Psoas muscle (tissue), 8 donors: ENCODE measurements at places on chromosomes 13 and 19. TPM values are rescaled to one million over a fixed set of nuclear protein-coding genes. Genes with fewer than 3 reads are reported as not detected.

GRCh38 chr19:861756-862580 lies 2.5 kb downstream of the CFD start:
- DNase-seq: no peak

RASGRP4 gene
- 0.89 TPM for total RNA-seq

DNA sequence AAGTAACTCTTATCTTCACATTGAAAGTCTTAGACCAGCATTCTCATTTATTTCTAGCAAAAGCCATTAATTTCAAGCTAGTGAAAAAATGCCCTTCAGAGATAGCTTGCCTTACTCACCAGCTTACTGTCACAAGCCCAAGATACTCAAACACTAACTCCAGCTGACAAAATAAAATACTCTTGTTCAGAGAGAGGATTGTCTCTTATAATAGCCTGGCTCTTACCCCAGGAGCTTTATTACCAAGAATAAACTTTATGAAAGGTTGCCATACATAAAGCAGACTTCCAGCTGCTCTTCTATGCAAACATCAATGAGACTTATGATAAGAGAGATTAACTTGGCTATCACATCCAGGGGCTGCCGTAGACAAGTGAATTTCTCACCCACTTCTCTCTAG lies 53.6 kb downstream of the XPO4 start:
- DNase-seq: no peak

GRCh38 chr19:36207605-36208252 lies 6.7 kb downstream of the ZNF565 start:
- DNase-seq: no peak

DNA sequence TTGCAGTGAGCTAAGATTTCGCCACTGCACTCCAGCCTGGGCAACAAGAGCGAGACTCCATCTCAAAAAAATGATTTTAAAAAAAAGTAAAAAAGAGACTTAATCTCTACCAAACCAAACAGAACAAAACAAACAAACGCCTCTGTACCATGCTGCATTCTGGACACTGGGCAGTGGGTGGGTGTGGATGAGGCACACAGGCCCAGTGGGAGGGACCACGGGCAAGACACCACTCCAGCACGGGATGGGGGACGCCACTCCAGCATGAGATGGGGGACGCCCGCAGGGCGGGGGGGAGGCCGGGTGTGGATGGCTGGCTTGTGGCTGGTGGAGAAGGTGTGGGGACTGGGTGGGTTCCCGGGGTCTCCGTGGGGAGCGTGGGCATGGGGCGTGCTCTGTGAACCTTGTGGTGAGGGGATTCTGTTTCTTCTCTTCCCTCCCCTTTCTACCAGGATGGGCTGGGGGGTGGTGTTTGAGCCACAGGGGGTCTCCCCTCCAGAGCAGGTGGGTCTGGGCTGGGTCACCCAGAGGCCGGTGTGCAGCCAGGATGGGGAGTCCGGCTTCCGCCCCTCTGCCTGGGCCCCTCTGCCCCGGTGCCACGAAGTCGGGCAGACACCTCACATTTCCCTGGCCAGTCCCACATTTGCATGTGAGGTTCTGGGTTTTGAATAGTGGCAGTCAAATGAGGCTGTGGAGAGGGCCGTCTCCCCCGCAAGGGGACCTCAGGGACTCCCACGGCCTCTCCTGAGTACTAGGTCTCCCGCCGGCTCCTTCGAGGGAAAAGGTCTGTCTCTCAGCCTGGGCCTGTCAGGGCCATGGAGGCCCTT lies 23.9 kb upstream of the MATK start:
- DNase-seq: no peak

GRCh38 chr13:35930665-35931631 lies 200.2 kb downstream of the DCLK1 start:
- DNase-seq: no peak

DNA sequence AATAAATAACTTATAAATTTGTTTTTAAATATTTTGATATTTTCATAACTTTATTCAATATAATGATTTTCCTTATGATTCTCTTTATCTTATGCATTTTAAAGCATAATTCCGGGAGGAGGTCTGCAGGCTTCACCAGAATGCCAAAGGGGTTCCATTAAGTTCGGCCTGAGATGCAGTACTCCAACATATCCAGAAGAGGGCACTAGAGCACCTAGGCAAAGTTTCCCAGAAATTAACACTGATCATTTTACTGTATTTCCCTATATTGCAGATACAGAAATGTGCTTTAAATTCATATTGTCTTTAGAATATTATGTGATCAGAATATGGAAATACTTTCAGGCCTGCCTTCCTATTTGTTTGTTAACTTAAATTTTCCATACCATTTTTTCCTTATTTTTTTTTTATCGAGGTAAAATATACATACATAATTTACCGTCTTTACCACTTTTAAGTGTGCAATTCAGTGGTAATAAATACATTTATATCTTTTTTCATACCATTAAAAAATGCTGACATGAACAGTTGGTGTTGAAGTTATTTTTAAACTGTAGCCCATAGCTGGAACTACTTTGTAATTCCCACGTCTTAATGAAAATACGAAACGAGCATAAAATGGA lies 58.9 kb upstream of the TM9SF2 start:
- DNase-seq: no peak

- DNase-seq: peak; percentile 57
These were observed 338 bp downstream of the RGCC start for GRCh38 chr13:41457589-41458186.

MYH14 gene
- 209 TPM for total RNA-seq

- DNase-seq: no peak
These were observed 35.4 kb downstream of the SLC10A2 start for GRCh38 chr13:103030776-103031175.

- no peak for DNase-seq
These were observed 8.4 kb upstream of the FLT1 start for GRCh38 chr13:28503182-28503967.

DNA sequence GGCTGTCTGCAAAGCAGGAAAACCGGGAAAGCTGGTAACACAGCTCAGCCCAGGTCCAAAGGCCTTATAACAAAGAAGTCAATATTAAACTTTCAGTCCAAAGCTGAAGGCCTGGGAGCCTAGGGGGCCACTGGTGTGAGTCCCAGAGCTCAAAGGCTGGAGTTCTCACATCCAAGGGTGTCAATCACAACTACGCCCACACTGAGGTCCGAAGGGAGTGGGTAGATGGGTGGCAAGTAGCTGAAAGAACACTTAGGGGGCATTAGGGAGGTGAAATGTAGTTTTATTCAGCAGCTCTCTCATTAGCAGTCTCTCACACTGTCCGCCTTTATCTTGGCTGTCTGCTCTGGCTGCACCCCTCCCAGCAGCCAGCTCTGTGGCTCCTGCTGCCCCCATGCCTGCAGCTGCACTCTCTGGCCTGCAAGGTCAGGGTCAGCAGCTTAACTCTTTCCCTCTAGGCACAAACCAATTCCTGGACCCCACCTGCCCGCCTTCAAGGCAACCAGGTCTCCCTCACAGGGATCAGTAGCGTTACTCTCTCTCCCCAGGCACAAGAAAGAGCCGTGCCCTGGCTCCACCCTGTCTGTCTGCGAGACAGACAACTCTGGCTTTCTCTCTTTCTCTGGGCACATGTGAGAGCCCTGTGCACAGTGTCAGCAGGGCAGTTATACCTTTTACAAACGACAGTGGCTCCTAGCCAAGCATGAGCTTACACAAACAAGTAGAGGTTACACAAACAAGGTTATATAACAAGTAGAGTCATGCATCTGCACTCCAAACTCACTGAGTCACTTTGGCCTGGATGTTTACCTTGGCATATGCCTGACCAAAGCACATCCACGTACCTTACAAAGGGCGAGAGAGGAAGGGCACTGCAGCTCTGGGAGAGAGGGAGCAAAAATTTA lies 249.4 kb upstream of the PCDH20 start:
- no peak for DNase-seq

GRCh38 chr13:73556128-73556527 lies 497.3 kb downstream of the KLF5 start:
- DNase-seq: no peak

ZNF284 gene
- total RNA-seq: 0.66 TPM

IFT88 gene
- total RNA-seq: 7.6 TPM

GRCh38 chr13:34842466-34842865 lies 99.6 kb upstream of the NBEA start:
- DNase-seq: no peak

- no peak for DNase-seq
These were observed 73.0 kb upstream of the MAB21L1 start for GRCh38 chr13:35549481-35549880.

DNA sequence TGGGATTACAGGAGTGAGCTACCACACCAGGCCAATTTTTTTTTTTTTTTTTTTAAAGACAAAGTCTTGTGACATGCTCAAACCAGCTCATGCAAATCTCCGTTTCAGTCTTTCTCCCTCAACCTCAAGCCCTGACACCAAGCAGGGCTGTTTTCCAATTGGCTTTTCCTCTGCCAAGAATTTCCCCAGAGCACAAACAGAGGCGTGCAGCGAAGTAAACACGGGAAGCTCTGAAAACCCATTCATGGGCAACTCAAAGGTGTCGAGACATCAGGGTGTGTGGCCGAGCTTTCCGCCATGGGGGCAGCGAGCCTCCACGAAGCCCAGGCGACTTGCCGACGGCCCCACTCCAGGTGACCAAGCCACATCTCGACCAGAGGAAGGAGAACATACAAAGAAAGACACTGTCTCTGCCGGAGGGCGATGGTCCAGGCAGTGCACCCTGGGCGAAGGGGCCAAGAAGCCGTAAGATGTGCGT lies 70.0 kb downstream of the INSR start:
- DNase-seq: no peak

SLC15A1 gene
- total RNA-seq: not detected

DNA sequence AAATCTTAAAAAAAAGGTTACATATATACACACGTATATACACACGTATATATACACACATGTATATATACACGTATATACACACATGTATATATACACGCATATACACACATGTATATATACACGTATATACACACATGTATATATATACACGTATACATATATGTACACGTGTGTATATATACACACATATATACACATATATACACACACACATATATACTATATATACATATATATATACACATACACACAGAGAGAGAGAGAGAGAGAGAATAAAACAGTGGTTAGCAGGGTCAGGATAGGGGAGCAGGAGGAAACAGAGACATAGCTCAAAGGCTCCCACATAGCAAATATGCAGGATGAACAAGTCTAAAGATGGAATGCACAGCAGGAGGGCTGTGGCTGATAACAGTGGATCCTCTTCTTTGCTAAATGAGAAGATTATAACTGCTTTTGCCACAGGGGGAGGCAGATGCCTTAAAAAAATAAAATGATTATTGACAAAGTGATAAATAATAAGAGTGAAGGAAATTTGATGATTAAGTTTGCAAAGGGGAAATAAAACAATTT lies 714.5 kb downstream of the UQCRFS1 start:
- no peak for DNase-seq

EXOC3L2 gene
- 0.69 TPM for total RNA-seq

- DNase-seq: no peak
These were observed 480.5 kb upstream of the SPRY2 start for GRCh38 chr13:80821466-80821865.

- DNase-seq: no peak
These were observed 664 bp downstream of the MAST3 start for GRCh38 chr19:18097993-18098890.

GRCh38 chr13:23766283-23766682 lies 122.9 kb downstream of the MIPEP start:
- no peak for DNase-seq

DNA sequence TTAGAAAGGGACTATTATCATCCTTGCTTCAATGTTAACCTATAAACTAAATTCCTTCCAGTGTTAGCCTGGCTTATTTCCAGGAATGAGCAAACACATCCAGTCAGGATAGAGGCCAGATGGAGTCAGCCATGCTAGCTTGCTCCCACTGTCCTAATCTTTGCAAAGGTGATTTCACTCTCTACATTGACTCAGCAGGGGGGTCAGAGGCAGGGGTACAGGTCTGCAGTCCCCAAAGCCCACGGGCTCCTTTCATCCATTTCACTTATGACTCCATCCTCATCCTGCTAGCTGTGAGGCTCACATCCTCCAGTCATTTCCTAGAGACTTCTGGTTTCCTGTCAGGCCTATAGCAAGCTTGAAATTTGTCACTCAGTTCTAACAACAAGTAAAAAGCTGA lies 63.4 kb upstream of the CEACAM8 start:
- DNase-seq: no peak

DNA sequence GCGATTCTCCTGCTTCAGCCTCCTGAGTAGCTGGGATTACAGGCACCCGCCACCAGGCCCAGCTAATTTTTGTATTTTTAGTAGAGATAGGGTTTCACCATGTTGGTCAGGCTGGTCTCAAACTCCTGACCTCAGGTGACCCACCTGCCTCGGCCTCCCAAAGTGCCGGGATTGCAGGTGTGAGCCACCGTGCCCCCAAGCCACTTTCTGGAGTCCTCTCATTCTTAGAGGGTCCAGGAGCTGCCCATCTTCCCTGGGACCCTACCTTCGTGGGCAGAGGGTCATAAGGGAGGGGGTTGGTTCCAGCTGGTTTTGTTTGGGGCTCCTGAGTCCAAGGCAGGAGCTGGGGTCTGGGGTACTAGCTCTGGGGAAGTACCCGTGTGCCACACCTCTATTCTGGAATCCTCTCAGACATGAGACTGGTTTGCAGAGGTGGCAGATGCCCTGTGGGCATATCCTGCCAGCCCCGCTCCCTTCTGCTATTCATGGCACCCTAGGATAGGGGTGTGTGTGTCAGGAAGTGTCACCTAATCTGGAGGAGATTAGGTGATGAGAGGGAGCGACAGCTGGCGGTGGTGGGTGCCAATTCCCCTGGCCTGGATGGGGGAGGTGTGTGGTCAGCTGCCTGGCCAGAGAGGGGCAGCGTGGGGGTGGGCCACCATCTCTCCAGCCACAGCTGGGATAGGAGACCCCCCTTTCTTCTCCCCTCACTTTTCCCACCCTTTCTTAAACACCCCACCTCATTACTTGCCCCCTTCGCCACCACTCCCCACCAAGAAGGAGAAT lies 2.1 kb downstream of the PRMT1 start:
- DNase-seq: peak; percentile 71

KLK11 gene
- total RNA-seq: 0.24 TPM
